Activated CD8-positive, alpha-beta memory T cell treated with anti-CD3 and anti-CD28 coated beads, Interleukin-2, amount 50 U/mL, for 48 hours (primary cell): ENCODE measurements at places on chromosomes 6 and 20.

DNA sequence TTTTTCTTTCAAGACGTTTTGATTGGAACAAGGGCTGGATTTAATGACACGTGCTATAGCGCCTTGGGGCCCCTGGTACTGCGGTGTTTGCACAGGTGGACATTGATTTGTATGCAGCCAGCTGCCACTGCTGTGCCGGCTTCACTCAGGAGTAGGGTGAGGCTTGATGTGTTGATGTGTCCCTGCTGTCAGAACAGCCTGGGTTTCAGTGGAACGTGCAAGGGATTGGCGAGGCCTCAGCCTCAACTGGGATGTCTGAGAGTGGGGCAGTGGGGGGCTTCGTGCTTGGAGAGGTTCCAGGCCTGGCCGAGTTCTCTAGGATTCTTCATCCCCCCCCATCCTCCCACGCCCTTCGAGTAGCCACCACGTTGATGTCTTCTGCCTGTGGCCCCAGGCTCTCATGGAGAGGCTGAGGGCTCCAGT is 23.0 kb downstream of the PYGB start:
- no peak for DNase-seq

GRCh38 chr6:157726892-157727628 is 96.0 kb upstream of the SNX9 start:
- DNase-seq = no peak

- no peak for DNase-seq
Measured at GRCh38 chr6:20370393-20370792, 31.3 kb upstream of the E2F3 start.

DNA sequence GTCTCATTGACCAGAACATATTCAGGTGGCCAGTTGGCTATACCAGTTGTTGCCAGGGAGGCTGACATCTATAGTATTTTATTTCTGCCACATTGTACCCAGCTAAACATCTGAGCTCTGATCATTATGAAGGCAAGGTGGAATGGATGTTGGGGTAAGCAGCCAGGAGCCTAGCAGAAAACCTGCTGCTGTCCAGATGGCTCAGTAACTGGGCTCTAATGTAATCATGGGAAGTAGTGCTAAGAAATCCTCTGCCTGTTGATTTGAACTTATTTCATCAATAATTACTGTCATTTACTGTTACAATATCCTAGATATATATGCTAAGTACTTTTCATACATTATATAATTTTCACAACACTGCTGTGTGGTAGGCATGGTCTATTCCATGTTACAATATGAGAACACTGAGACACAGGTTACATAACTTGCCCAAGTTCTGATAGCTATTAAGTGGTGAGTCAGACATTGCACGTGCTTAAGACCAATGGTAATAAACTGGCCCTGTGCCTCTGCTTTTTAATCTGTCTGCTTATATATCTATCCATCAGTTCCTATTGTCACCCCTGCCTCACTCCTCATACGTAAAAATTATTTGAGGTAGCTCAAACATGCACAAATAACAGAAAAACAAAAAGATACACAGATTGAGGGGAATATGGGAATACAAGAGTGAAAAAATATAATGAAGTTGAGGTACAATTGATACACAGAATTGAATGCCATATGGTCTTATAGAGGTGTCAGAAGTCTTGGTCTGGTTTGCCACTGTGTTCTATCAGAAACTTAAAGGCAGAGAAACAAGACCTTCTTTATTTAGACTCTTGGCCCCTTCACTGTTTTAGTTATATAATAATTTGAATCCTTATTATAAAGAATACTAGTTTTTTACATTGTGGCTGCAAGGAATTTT is 25.2 kb downstream of the TBPL1 start:
- no peak for DNase-seq

DNA sequence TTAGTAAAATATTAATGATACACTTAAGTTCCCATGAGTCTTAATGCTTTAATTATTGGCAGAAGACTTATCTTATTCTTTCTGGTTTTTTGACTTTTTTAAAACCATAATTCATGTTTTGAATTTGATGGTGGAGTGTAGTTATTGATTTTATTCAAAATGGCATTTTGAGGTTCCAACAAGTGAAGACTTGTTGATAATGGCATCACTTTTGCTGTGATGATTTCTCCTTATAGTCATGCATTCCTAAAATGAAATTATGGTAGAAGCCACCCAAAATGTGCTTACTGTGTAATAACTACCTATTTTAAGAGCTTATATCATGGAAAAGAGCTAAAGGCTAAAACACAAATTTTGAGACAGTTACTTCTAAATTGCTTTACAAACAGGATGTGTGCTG is 2.2 kb downstream of the DOP1A start:
- no peak for DNase-seq
